ENCODE measurements at places on chromosomes 4 and X.

DNA sequence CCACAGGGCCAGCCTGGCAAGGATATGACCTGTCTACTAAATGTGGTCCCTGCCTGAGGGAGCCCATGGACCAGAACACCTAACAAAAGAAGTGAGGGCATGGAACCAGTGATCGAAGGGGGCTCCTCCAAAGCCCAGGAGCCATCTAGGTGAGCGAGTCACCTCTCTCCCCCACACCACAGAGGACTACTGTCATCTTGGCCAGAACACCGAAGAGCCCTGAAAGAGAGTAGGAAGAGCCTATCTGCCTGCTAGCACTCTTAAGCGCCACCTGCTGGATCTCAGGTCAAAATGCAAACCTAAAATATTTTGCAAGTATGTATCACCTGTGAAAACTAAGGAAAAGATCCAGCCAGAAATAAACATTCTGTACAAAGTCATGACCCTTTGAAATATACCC lies 137.9 kb upstream of the ZXDB start:
- DNase-seq = no peak

- no peak for DNase-seq
These were observed 111.3 kb downstream of the CBLL2 start for GRCh38 chrX:22383988-22384387.

GRCh38 chr4:148514581-148514980 lies 72.4 kb upstream of the NR3C2 start:
- DNase-seq = no peak

GRCh38 chr4:152258804-152259708 lies 276.8 kb downstream of the FBXW7 start:
- no peak for DNase-seq

- no peak for DNase-seq
These were observed 880 bp downstream of the UNC5C start for GRCh38 chr4:95547715-95548471.

DNA sequence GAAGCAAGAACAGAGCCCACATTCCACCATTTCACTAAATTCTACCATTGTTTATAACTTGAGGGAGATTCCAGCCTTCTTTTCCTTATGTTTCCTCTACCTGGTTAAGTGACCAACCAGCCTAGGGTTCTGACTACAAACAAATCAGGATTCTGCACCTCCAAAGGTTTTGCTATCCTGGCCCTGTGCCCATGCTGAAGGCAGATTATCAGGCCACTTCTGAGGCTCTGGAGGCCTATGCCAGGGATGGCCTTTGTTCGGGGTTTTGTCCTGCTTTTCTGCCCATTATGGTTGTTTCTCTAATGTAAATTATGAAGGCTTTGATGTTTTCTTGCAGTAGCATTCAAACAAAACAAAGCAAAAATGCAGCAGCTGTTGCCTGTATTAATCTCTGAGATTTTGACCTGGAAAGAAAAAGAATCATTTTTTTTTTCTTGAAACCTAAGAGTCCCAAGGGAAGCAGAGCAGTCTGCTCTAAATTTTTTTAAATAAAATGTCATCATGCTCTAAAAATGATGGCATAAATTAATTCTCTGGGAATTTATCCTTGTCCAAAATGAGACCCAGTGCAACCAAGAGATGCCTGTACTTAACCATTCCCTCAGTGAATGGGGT lies 55.6 kb downstream of the RNF150 start:
- DNase-seq = no peak

DNA sequence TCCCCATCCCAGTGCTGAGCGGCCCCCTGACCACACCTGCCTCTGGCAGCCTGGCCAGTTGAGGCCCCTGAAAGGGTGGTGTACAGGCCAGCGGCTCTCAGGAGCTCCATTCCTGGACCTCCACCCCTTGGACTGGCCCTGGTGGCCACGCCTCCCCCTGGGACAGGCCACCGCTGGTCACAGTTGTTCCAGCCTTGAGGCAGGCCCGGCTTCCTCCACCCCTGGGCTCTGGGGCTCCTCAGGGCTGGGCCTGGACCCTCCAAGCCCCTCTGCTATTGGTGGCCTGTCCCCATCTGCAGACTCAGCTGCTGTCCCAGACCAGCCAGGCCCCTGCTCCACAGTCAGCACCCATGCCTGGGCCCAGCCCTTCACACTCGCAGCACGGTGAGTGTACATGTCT lies 93.2 kb upstream of the NKX1-1 start:
- no peak for DNase-seq

- no peak for DNase-seq
These were observed 202.6 kb downstream of the SPOCK3 start for GRCh38 chr4:167031534-167032156.

GRCh38 chr4:48093991-48094416 lies 40.0 kb downstream of the TXK start:
- no peak for DNase-seq

DNA sequence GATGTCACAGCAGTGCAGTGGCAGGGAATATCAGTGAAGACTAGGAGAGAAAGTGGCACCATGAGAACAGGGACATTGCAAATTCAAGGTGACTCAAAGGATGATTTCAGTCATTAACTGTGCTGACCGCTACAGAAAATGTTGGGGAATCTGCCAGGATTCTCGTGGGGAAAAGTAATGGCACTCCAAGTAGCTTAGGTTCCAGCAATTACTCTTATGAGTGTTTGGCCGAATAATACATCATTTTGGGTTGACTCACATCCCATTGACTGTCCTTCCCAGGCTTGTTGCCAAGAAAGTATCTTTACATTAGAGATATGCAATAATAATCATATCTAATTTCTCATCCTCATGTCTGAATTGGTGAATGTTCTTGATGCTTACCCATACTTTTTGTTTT lies 1411.1 kb upstream of the PCDH7 start:
- no peak for DNase-seq

- DNase-seq = no peak
These were observed 54.5 kb downstream of the CD99L2 start for GRCh38 chrX:150844016-150844415.
